ENCODE measurements at places on chromosomes 3 and 15. TPM values are rescaled to one million over a fixed set of nuclear protein-coding genes. Genes with fewer than 3 reads are reported as not detected.

DNA sequence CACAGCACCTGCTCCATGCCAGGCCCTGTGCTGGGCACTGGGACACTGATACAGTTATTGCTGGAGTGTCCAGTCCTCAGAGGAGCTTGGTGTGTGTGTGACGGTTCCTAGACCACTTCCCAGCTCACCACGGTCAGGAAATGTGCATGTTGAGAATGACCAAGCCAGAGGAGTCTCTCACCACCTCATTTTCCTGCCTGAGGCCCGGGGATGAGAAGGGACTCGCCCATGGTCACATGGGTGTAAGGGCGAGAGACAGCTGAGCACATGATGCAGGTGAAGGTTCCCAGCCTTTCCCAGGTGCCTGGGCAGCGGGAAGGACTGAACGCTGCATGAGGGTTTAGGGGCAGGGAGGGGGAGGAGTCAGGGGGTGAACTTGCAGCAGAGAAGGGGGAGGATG, 180.9 kb upstream of the TLE3 start:
- peaks cover 8% of the 10 kb centered on the region for H3K27me3 ChIP-seq
- H3K4me1 ChIP-seq, result no peaks in the 10 kb centered on the region
- no peak overlapping the region for H3K27ac ChIP-seq

- H3K4me3 ChIP-seq, result no peak overlapping the region
These were observed 87.0 kb downstream of the SV2B start for GRCh38 chr15:91186904-91187656.

DNA sequence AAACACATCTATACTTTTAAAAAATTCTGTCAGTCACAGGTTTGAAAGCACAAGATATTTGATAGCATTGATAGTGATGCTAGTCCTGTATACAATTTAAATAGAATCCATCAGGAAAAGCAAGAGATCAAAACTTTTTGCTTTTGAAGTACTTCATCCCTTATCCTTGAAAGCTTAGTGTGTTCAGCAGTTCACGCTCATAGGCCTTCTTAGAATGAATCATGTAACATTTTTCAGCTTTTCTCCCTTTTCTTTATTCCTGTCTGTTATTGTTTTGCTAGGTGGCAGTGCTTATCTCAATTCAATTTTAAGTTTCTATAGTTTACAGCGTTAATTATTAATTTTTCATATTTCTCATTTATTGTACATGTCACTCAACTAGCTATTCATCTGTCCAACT, 69.1 kb downstream of the FGF7 start:
- H3K27me3 ChIP-seq, result no peaks in the 10 kb centered on the region
- DNase-seq, result no peak
- H3K4me1 ChIP-seq, result no peaks in the 10 kb centered on the region
- H3K27ac ChIP-seq, result no peak overlapping the region
- no peak overlapping the region for H3K4me3 ChIP-seq

- H3K4me1 ChIP-seq, result no peaks in the 10 kb centered on the region
- H3K4me3 ChIP-seq, result no peak overlapping the region
- no peaks in the 10 kb centered on the region for H3K27me3 ChIP-seq
- no peaks in the 10 kb centered on the region for H3K36me3 ChIP-seq
- H3K27ac ChIP-seq, result no peak overlapping the region
These were observed 35.5 kb downstream of the MDFIC2 start for GRCh38 chr3:70276901-70277300.

- H3K36me3 ChIP-seq, result no peaks in the 10 kb centered on the region
- no peak for DNase-seq
- no peak overlapping the region for H3K27ac ChIP-seq
- no peak overlapping the region for H3K4me3 ChIP-seq
These were observed 26.8 kb upstream of the PCOLCE2 start for GRCh38 chr3:142915636-142916035.

DNA sequence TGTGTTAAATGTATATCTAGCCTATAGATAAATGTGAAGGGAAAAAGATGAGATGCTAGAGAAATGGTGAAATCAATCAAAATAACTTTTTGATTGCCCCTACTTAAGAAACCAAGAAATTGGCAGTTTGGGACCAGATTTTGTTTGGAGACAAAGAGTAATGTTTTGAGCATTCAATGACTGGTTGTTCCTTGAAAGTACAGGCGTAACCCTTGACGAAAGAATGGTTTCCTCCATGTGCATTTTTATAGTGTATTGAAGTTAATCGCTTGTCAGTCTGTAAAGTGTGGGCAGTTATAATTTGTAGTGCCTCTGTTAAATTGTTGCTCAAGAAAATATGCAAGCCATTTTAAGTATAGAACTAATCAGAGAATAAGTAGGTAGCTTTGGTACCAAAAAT, 1.2 kb downstream of the KIF23 start:
- H3K4me3 ChIP-seq, result peak overlapping the region; percentile 92
- no peak for DNase-seq

GRCh38 chr15:98823012-98823458, 174.7 kb downstream of the IGF1R start:
- H3K4me3 ChIP-seq, result no peak overlapping the region
- no peak overlapping the region for H3K27ac ChIP-seq
- H3K27me3 ChIP-seq, result no peaks in the 10 kb centered on the region
- H3K4me1 ChIP-seq, result no peaks in the 10 kb centered on the region
- no peaks in the 10 kb centered on the region for H3K36me3 ChIP-seq

GRCh38 chr3:107110596-107111305, 266.5 kb upstream of the CCDC54 start:
- DNase-seq, result no peak
- peaks cover 9% of the 10 kb centered on the region for H3K4me1 ChIP-seq
- H3K36me3 ChIP-seq, result no peaks in the 10 kb centered on the region
- H3K27ac ChIP-seq, result no peak overlapping the region
- no peak overlapping the region for H3K4me3 ChIP-seq

GRCh38 chr3:12990781-12991480, 82.3 kb downstream of the IQSEC1 start:
- no peaks in the 10 kb centered on the region for H3K27me3 ChIP-seq
- H3K36me3 ChIP-seq, result no peaks in the 10 kb centered on the region
- H3K4me1 ChIP-seq, result peaks cover 27% of the 10 kb centered on the region
- DNase-seq, result no peak
- H3K27ac ChIP-seq, result no peak overlapping the region

DNA sequence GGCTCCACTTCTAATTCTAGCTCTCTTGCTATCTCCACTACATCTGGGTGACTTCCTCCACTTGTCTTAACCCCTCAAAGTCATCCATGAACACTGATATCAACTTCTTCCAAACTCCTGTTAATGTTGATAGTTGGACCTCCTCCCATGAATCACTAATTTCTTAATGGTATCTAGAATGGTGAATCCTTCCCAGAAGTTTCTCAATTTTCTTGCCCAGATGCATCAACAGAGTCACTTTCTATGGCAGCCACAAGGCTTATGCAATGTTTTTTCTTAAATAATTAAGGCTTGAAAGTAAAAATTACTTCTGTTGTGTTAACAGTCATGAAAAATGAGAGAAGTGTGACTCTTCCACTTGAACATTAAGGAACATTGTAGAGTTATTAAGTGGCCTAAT, 164.3 kb downstream of the PCCB start:
- H3K27me3 ChIP-seq, result no peaks in the 10 kb centered on the region
- no peak overlapping the region for H3K27ac ChIP-seq
- no peak overlapping the region for H3K4me3 ChIP-seq

GRCh38 chr3:150970665-150971324, 1.7 kb downstream of the CLRN1 start:
- H3K36me3 ChIP-seq, result no peaks in the 10 kb centered on the region
- H3K27me3 ChIP-seq, result no peaks in the 10 kb centered on the region
- H3K4me3 ChIP-seq, result peak overlapping the region; percentile 11
- peaks cover 10% of the 10 kb centered on the region for H3K4me1 ChIP-seq
- DNase-seq, result peak; percentile 8
- H3K27ac ChIP-seq, result no peak overlapping the region

- DNase-seq, result no peak
- no peaks in the 10 kb centered on the region for H3K27me3 ChIP-seq
- H3K4me1 ChIP-seq, result peaks cover 6% of the 10 kb centered on the region
- H3K36me3 ChIP-seq, result no peaks in the 10 kb centered on the region
- H3K4me3 ChIP-seq, result no peak overlapping the region
These were observed 96.2 kb downstream of the HES1 start for GRCh38 chr3:194231929-194232832.

DNA sequence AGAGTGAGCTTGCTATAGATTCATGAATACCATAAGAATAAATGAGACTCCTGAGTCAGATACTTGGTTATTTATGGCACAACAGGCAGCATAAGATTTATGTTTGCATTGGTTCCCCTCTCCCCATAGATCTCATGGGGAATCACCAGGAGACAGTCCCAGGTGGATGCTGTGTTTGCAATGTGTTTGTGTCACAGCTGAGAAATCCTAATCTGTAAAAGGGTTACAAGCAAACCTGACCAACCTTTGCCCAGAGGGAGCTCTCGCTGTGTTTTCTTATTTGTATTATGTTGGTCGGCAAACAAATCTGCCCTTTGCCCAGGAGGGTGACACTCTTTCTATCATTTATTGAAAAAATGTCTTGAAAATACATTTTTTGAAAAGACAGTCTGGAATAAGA, 236.2 kb downstream of the ZPLD1 start:
- no peak overlapping the region for H3K27ac ChIP-seq
- H3K36me3 ChIP-seq, result no peaks in the 10 kb centered on the region
- DNase-seq, result no peak
- H3K27me3 ChIP-seq, result no peaks in the 10 kb centered on the region

GRCh38 chr3:123739754-123740153, 144.4 kb downstream of the MYLK start:
- H3K27ac ChIP-seq, result no peak overlapping the region
- H3K27me3 ChIP-seq, result no peaks in the 10 kb centered on the region
- DNase-seq, result no peak
- peaks cover 11% of the 10 kb centered on the region for H3K4me1 ChIP-seq
- H3K4me3 ChIP-seq, result no peak overlapping the region
- H3K36me3 ChIP-seq, result no peaks in the 10 kb centered on the region

DNA sequence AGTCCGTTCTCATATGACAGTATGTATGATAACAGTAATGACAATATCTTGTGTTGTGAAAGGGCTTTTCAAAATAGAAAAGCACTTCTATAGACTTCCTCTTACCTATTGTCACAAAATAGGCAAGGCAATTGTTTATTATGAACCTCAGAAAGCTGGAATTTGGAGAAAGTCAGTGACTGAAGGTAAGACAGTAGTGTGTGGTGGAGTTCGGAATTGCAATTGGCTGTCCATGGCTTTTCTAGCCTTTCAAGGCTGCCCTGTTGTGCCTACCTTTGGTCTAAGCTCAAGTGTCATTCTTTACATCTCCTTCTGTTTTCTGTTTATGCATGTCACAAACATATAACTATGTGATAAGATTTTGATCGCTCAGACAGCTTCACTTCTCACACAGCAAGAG, 219.3 kb upstream of the NR2E3 start:
- H3K27me3 ChIP-seq, result no peaks in the 10 kb centered on the region
- H3K4me3 ChIP-seq, result no peak overlapping the region
- DNase-seq, result no peak
- H3K4me1 ChIP-seq, result peaks cover 6% of the 10 kb centered on the region
- no peaks in the 10 kb centered on the region for H3K36me3 ChIP-seq

DNA sequence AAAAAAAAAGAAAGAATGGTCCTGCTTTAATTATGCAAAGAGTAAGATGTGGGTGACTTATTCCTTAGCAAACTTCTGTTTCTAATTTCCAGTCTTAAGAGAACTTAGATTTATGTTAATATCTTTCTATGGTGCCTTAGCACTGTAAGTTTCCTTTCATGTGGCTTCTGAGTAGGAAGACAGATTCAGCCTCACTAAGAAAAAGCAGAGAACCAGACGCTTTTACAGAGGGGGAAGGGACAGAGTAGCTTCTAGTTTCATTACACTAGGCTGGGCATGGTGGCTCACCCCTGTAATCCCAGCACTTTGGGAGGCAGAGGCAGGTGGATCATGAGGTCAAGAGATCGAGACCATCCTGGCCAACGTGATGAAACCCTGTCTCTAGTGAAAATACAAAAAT, 95.0 kb downstream of the DHX30 start:
- no peaks in the 10 kb centered on the region for H3K4me1 ChIP-seq

DNA sequence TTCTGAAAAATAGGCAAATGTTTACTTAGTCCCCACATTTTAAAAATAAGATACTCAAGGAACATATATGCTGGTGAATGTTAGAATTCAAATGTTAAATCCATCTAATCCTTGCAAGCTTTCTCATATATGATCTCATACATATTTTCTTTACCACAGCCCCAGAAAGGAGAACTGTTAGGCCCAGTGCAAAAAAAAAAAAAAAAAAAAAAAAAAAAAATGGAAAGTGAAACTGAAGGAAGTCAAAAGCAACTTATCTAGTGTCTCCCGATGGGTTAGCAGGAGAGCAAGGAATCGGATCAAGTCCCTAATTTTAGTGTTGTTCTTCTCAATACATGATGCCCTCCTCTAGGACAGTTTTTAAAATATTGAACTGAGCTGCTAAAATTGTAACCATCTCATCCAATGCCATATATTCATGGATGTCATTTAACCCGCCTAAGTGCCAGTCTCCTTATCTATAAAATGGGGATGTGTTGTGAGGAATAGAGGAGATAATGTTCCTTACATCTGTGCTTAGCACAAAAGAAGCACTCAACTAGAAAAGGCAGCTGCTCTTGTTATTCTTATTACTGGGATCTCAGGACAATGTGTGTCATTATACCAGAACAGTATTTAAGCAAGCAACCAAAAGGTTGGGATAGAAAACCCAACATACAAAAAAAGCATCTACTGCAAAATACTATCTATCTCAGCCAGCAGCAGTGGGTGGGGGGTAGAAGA, 279.7 kb downstream of the MAGI1 start:
- H3K27me3 ChIP-seq, result no peaks in the 10 kb centered on the region
- no peaks in the 10 kb centered on the region for H3K4me1 ChIP-seq
- H3K4me3 ChIP-seq, result no peak overlapping the region
- no peak for DNase-seq

DNA sequence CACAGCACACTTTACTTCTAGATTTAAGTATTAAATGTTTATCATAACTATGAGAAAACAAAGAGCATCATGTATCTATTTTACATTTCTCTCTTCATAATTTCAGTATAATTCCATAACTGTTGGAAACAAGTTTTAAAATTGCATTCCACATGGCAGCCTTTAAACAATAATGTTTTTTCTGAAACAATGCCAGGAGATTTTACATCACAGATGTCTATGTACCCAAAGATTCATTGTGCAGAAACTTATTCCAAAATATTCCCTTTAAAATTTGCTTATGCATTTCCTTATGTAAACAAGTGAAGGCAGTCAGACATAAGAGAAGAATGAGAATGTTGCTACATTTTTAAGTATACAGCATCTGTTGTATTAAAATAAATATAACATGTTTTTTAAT, 324.9 kb upstream of the COL8A1 start:
- no peaks in the 10 kb centered on the region for H3K4me1 ChIP-seq
- no peaks in the 10 kb centered on the region for H3K36me3 ChIP-seq
- no peak for DNase-seq
- H3K27ac ChIP-seq, result no peak overlapping the region
- H3K4me3 ChIP-seq, result no peak overlapping the region
- peaks cover 7% of the 10 kb centered on the region for H3K27me3 ChIP-seq

Gene C2CD4A
- not detected for total RNA-seq

Gene MOBP
- total RNA-seq, result not detected

Gene CMTM8
- total RNA-seq, result 19.4 TPM

Gene DPPA2
- total RNA-seq, result not detected

All from HCT116 (cell line).